ENCODE measurements at places on chromosomes 3 and 15.
A peak's percentile ranks its signal among the peaks of the same experiment; 100 is the strongest.

DNA sequence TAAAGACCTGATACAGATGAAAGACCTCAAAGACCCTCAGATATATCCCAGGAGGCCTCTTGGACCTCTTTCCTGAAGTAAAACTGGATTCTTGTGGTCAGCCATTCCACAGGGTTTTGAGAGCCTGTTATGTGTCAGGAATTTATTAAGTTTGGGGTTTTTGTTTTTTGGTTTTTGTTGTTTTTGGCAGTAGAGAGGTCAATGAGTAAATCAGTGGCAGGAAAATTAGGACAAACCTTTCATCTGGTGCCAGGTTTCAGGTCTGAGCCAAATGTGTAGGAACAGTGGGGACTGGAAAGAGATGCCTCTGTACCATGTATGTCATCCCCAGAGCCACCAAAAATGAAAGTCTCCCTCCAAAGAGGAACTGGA is 520.4 kb upstream of the MDFIC2 start:
- no peak for DNase-seq

- no peak for DNase-seq
These were observed 97.1 kb downstream of the CPN2 start for GRCh38 chr3:194254040-194254439.

- DNase-seq: no peak
These were observed 11.5 kb upstream of the PDIA5 start for GRCh38 chr3:123055352-123055751.

GRCh38 chr15:77526595-77527163 is 106.0 kb downstream of the HMG20A start:
- DNase-seq: no peak

DNA sequence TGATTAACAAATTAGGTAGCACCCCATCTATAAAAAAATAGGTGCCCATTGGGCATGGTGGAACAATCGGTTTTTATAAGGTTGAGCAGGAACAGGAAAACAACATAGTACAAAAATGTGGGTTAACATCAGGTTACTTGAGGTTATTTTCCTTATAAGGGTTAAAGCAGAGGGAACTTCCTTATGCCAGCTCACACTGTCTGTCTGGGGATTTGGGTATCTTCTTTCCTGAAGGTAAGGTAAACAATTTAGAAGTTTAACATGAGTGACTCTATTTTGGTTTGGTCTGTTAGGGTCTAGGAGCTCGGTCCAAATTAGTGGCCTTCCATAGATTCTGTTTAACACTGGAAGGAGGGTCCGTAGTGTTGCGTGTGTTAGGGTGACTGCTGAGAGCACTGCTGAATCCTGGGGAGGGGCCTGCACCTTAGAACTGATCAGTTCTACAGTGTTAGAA is 14.7 kb downstream of the CHD2 start:
- no peak for DNase-seq

DNA sequence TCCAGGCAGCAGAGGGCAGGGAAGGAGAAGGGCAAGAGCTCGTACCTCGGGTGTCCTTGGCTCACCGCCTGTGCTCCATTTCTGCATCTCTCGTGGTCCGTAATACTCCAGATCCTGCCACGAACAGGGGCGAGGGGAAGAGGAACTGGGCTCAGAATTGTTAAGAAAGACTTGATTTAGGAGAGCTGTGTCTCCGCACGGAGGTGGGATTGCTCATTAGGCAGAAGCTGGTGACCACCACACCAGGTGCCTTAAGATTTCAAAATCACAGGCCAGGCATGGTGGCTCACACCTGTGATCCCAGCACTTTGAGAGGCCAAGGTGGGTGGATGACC is 37.2 kb upstream of the BDH1 start:
- DNase-seq: no peak

DNA sequence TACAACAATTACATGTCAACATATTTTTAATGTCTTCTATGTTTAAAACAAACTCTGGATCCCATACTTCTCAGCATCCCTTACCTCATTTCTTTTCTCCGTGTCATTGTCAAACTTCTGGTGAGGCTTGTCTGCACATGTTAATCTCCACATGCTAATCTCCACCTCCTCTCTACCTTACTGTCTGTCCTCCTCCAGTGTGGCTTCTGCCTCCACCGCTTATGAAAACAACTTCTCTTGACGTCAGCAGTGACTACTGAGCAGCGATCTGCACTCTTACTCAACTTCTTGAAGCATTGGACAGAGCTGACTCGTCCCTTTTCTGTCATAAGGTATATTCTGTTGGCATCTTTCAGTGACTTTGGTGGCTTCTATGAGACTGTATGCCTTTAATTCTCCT is 338.2 kb upstream of the THRB start:
- DNase-seq: no peak

- peak; percentile 55 for DNase-seq
These were observed 33.9 kb upstream of the C15orf39 start for GRCh38 chr15:75167588-75168350.

DNA sequence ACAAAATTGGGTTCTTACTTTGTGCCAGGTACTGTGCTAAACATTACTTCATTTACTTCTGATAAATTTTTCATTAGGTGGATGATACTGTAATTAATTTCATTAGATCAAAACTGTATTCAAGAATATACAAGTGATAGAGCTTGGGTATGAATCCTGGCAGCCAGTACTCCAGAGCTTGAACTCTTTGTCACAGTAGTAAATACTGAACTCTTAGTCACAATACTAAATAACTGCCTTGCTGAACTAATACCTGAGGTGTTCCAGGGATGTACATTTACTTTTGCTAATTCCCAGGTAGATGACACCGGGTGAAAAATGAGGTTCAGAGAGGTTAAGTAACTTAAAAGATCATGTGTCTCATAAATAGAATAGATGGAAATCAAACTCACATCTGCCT is 20.3 kb downstream of the FXR1 start:
- no peak for DNase-seq

GRCh38 chr3:66255865-66256264 is 35.1 kb downstream of the SLC25A26 start:
- no peak for DNase-seq

GRCh38 chr3:105448338-105448982 is 81.8 kb downstream of the ALCAM start:
- no peak for DNase-seq

DNA sequence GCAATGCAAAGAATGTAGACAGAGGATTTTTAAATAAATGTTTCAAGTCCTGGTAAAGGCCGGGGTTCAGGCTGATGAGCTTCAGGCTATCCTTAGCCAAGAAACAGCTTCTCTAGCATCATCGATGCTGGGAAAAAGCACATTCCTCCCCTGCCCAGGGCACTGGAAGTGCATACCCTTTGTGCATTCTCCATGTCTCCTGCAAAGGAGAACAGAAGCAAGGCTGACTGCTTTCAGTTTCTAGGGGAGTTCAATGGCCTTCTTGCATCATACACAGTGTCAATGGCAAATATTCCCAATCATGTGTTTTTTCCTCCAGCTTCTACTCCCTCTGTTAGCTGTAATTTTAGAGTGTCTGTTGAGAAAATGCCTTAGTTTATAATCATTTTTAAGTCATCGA is 59.9 kb downstream of the GPR176 start:
- no peak for DNase-seq

DNA sequence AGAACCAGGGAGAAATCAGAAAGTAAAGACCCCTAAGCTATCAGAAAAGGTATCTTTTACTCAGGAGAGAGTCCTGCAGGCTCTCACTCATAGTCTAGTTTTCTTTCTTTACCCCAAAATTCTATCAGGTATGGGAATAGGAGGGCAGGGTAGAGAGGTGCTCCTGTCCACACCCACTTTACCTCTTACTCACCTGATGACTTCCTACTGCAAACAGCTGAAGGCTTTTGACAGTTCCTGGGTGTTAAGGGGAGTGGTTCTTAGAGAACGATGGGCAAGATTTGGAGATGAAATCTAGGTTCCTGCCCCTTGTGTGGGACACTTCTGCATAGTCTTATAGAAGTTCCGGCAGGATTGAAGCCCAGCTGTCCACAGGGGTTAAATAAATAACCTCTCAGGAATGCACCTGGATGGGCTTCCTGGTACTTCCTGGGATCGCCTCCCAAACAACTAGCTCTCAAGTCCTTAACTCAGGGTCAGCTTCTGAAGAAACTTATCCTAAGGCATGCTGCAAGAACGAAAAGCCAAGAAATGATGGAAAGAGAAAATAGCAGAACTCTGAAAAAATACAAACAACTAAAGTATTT is 10.8 kb upstream of the TNFAIP8L3 start:
- DNase-seq: no peak

- DNase-seq: no peak
These were observed 16.6 kb downstream of the ABTB1 start for GRCh38 chr3:127689266-127689860.

- DNase-seq: no peak
These were observed 284.4 kb downstream of the RBMS3 start for GRCh38 chr3:29565236-29565635.

DNA sequence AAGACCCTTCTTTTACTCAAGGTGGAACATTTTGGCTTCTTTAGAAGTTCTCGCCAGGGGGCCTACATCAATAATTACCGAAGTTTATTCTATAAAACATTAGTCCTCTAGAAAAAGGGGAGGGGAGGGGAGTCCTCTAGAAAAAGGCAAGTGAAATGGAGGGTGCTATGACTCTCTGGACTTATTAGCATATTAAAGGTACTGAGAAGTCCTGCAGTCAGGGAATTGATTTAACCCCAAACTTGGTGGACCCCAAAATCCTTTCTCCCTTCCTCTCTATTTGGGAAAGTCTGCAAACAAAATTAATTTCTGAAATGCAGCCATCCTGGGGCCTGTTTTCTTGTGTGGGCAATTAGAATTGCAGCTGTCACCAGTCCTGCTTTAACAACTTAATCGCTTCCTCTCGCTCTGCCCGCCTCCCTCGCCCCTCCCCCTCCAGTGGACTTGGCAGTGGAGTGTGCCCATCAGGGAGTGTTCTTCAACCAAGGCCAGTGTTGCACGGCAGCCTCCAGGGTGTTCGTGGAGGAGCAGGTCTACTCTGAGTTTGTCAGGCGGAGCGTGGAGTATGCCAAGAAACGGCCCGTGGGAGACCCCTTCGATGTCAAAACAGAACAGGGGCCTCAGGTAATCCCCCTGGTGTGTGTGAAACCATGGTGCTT is 18.9 kb upstream of the LRRK1 start:
- DNase-seq: no peak

GRCh38 chr3:22895671-22896070 is 307.5 kb upstream of the UBE2E2 start:
- no peak for DNase-seq

DNA sequence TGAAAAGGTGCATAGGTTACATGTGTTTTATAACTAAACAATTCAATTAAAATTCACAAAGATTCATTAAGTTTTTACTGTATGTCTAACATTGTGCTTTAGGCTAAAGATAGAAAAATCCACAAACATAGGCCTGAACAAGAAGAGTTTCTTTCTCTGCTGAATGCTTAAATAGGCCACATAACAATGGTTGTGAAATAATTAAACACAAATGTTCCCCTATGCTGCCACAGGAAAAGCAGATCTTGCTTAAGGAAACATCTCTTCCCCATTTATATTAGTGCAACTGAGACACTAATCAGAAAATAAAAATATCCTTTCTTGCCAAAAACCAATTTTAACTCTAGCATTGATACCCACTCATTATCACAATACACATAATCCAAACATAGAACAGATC is 725.4 kb upstream of the DPPA4 start:
- DNase-seq: no peak

DNA sequence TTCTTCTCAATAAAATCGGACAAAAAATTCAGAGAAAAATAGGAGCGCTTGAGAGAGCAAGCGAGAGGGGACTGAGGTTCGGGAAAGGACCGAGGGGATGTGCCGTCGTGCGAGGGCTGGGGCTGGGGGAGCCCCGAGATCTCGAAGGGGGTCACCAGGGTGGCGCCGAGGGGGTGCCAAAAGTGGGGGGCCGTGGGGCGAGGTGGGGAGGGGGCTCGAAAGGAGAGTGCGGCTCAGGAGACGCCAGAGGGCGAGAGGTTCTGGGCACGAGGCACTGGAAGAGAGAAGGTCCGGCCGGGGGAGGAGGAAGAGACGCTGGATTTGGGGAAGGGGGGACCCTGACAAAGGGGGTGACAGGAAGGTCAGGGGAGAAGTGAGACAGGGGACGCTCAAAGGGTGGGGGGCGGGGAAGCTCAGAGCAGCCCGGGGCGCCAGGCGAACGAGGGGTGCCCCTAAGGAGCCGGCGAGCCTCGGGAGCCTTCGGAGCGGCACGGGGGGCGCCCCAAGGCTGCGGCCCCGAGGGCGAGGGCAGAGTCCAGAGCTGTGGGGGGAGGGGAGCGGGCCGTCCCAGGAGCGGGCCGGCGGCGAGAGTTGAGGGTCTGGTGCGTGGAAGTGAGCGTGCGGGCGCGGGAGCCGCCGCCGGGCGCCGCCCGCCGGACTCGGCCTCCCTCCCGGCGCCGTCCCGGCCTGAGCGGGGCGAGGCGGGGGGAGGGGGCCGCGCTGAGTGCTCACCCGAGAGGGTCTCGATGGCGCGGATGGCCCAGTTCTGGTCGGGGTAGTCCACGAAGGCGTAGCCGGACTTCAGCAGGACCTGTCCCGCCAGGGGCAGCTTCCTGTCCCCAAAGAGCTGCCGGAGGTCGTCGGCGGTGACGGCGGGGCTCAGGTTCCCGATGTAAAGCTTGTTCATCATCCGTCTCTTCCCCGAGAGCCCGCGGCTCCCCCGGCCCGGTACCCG is 514 bp downstream of the IGF2BP2 start:
- peak; percentile 50 for DNase-seq

- peak; percentile 72 for DNase-seq
These were observed 3.8 kb upstream of the ACAD9 start for GRCh38 chr3:128875556-128876120.

GRCh38 chr15:73564255-73564654 is 68.9 kb downstream of the NPTN start:
- DNase-seq: no peak

DNA sequence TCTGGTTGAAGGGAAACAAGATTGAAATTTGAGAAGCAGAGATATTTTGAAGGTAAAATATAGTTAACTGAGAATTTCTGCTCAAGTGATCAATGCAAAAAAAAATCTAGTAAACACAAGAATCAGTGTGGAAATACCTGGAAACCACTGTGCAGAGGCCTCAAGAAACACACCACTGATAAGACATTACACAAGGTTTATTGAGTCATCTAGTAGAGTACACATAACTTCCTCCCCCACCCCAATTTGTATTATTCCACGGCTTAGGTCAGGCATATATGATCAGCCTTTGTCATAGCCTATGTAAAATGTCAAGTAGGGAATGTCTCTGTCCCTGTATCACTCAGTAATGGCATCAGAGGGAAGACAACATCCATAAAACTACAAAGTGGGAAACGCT is 447.8 kb upstream of the BCHE start:
- no peak for DNase-seq

GRCh38 chr3:19920401-19921080 is 13.5 kb downstream of the EFHB start:
- DNase-seq: no peak

GRCh38 chr3:12835052-12835665 is 6.2 kb downstream of the RPL32 start:
- DNase-seq: no peak

GRCh38 chr15:40412095-40412759 is 6.6 kb downstream of the IVD start:
- DNase-seq: no peak

GRCh38 chr3:194080913-194081800 is 54.8 kb upstream of the HES1 start:
- no peak for DNase-seq

Measured in stimulated activated CD8-positive, alpha-beta memory T cell treated with anti-CD3 and anti-CD28 coated beads, Interleukin-4, amount 100 ng/mL, for 48 hours (primary cell).